ENCODE measurements at places on chromosomes 1 and 21. TPM values are rescaled to one million over a fixed set of nuclear protein-coding genes. Genes with fewer than 3 reads are reported as not detected.

GRCh38 chr1:109361649-109362048, 36.1 kb downstream of the SORT1 start:
- no peak for DNase-seq
- no peak overlapping the region for H3K4me3 ChIP-seq
- H3K27ac ChIP-seq = no peak overlapping the region

DNA sequence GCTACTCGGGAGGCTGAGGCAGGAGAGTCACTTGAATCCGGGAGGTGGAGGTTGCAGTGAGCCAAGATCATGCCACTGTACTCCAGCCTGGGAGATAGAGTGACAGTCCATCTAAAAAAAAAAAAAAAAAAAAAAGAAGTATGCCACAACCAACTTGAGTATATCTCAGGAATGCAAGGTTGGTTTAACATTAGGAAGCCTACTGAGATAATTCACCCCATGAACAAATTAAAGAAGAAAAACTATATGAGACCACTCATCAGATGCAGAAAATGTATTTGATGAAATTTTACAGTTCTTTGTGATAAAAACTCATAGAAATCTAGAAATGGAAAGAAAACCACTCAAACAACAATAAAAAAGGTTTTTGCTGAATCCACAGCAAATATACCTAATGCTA, 373.8 kb downstream of the LMO4 start:
- no peaks in the 10 kb centered on the region for H3K27me3 ChIP-seq
- no peak overlapping the region for H3K27ac ChIP-seq
- H3K4me3 ChIP-seq = no peak overlapping the region
- H3K36me3 ChIP-seq = no peaks in the 10 kb centered on the region

- peaks cover 8% of the 10 kb centered on the region for H3K36me3 ChIP-seq
- H3K27me3 ChIP-seq = no peaks in the 10 kb centered on the region
- H3K4me3 ChIP-seq = no peak overlapping the region
- no peak for DNase-seq
Observed at GRCh38 chr1:12499539-12500240, 118.3 kb downstream of the DHRS3 start.

HCRTR1 gene
- not detected for total RNA-seq

DNA sequence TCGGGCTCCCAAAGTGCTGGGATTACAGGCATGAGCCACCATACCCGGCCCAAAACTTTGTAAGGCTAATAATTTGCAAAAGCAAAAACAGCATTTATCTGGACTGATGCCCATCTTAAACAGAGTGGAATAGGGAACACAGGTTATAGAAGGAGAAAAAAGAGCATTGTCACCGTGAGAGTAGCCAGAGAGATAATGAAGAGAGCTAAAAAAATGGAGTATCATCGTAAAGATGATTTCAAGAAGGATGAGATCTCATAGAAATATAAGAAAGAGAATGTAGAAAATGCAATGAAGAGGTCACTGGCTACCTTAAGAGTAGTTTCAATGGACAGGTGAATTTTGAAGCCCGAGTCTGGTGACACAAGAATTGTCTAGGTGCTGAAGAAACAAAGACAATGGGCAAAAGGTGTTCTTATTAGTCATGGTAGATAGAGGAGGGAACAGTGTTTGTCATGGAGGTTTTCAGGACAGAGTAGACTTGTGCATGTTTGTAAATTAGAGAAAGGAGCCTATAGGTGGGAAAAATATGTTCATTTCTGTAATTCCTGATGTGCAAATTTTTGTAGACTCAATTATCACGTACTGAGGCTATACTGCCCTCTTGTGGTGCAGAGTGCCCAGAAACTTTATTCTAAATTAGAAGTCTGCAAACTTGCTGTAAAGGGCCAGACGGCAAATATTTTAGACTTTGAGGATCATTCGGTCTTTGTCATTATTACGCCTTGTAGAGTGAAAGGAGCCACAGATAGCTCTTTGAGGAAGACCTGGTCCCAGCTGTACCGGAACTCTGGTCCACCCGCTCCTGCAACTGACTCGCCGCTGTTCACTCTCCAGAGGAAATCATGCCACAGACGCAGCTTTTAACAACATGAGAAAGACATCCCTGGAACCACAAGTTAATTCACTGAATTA, 8.1 kb upstream of the TMEM183A start:
- DNase-seq = peak; percentile 74
- H3K36me3 ChIP-seq = no peaks in the 10 kb centered on the region
- peak overlapping the region; percentile 54 for H3K4me3 ChIP-seq
- peak overlapping the region; percentile 39 for H3K27ac ChIP-seq
- peaks cover 42% of the 10 kb centered on the region for H3K27me3 ChIP-seq

GRCh38 chr1:50929376-50929958, 30.6 kb downstream of the FAF1 start:
- no peak overlapping the region for H3K27ac ChIP-seq
- DNase-seq = no peak
- peaks cover 16% of the 10 kb centered on the region for H3K4me1 ChIP-seq
- no peak overlapping the region for H3K4me3 ChIP-seq
- H3K36me3 ChIP-seq = peaks cover 6% of the 10 kb centered on the region
- no peaks in the 10 kb centered on the region for H3K27me3 ChIP-seq

GRCh38 chr1:118185084-118185832, at the start of gene SPAG17:
TSS of gene SPAG17 (minus strand) at chr1:118185228. CDS start at chr1:118185157, 71 bp downstream.
- no peak within 1 kb of the TSS for H3K27ac ChIP-seq
- no peak within 1 kb of the TSS for H3K4me3 ChIP-seq
- peaks cover 2% of the 10 kb centered on the region for H3K27me3 ChIP-seq
- H3K4me1 ChIP-seq = no peaks in the 10 kb centered on the region
- DNase-seq = no peak

DNA sequence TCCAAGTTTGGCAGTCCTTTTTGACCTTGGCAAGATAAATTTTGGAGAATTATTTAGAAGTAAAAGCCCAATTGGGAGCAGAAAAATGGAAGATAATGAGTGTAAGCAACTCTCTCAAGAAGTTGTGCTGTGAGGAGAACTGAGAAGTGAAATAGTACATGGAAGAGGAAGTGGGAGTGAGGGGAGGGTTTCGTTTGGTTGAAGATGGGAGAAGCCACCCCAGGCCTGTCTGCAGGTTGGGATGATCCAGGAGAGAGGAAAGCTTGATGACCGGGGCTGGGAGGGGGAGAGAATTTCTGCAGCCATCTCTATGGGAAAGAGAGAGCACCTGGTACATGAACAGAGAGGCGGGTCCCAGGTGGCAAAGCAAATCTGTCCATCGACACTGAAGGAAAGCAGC, 8.6 kb upstream of the RCAN1 start:
- H3K36me3 ChIP-seq = no peaks in the 10 kb centered on the region
- H3K27me3 ChIP-seq = peaks cover 36% of the 10 kb centered on the region
- no peak overlapping the region for H3K4me3 ChIP-seq
- H3K4me1 ChIP-seq = no peaks in the 10 kb centered on the region
- H3K27ac ChIP-seq = no peak overlapping the region

GRCh38 chr1:1440262-1441001, 4.9 kb downstream of the VWA1 start:
- H3K4me1 ChIP-seq = peaks cover 2% of the 10 kb centered on the region
- no peaks in the 10 kb centered on the region for H3K36me3 ChIP-seq
- H3K27ac ChIP-seq = no peak overlapping the region
- no peak overlapping the region for H3K4me3 ChIP-seq
- DNase-seq = no peak

FAM72A gene
- 36.3 TPM for total RNA-seq

CRP gene
- total RNA-seq = not detected

GRCh38 chr1:216186141-216186540, 237.1 kb downstream of the USH2A start:
- no peaks in the 10 kb centered on the region for H3K27me3 ChIP-seq
- H3K4me1 ChIP-seq = no peaks in the 10 kb centered on the region
- no peak overlapping the region for H3K4me3 ChIP-seq
- DNase-seq = no peak

DNA sequence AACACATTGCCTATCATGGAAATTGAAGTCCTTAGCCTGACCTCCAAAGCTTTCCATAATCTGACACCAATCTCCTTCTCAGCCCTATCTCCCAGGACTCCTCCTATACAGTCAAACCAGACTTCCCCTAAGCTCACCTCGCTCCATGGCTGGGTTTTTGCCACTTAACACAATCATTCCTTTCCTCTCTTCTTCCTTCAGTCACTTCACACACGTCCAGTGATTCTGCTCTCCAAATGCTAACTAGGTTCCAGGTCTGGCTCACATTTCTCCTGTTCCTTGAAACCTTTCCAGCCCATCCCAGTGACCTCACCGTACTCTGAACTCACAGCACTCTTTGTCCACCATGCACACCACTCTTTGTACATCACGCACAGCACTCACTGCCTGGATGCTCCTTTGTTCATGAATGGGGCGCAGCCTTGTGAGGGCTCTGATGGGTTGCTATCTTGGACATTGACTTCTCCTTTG, 98.4 kb downstream of the GLUL start:
- H3K4me3 ChIP-seq = no peak overlapping the region
- no peak for DNase-seq
- peaks cover 1% of the 10 kb centered on the region for H3K36me3 ChIP-seq

- peaks cover 8% of the 10 kb centered on the region for H3K27me3 ChIP-seq
- H3K4me1 ChIP-seq = no peaks in the 10 kb centered on the region
- H3K4me3 ChIP-seq = no peak overlapping the region
- DNase-seq = no peak
Observed at GRCh38 chr1:199851439-199852140, 175.9 kb upstream of the NR5A2 start.

GRCh38 chr1:18192974-18193373, 85.4 kb downstream of the IGSF21 start:
- DNase-seq = no peak
- no peaks in the 10 kb centered on the region for H3K4me1 ChIP-seq
- peaks cover 12% of the 10 kb centered on the region for H3K27me3 ChIP-seq
- H3K36me3 ChIP-seq = no peaks in the 10 kb centered on the region
- H3K4me3 ChIP-seq = no peak overlapping the region
- H3K27ac ChIP-seq = no peak overlapping the region

FHAD1 gene
- not detected for total RNA-seq

- H3K4me3 ChIP-seq = no peak overlapping the region
- H3K27me3 ChIP-seq = peaks cover 12% of the 10 kb centered on the region
Observed at GRCh38 chr1:22245726-22246125, 102.8 kb upstream of the WNT4 start.
